ENCODE measurements at places on chromosomes 12 and 14. TPM values are rescaled to one million over a fixed set of nuclear protein-coding genes. Genes with fewer than 3 reads are reported as not detected.

- no peak overlapping the region for H3K27ac ChIP-seq
- no peak overlapping the region for H3K4me3 ChIP-seq
- H3K4me1 ChIP-seq = peaks cover 59% of the 10 kb centered on the region
- H3K36me3 ChIP-seq = no peaks in the 10 kb centered on the region
- DNase-seq = no peak
Measured at GRCh38 chr12:66066137-66066928, 64.2 kb downstream of the LLPH start.

The KRT4 gene
- total RNA-seq = 0.29 TPM

The CLEC2A gene
- not detected for total RNA-seq

- H3K27ac ChIP-seq = no peak overlapping the region
- no peak overlapping the region for H3K4me3 ChIP-seq
- H3K36me3 ChIP-seq = no peaks in the 10 kb centered on the region
- peaks cover 2% of the 10 kb centered on the region for H3K27me3 ChIP-seq
- H3K4me1 ChIP-seq = no peaks in the 10 kb centered on the region
- DNase-seq = no peak
Measured at GRCh38 chr14:33370426-33370825, 431.7 kb downstream of the NPAS3 start.

- no peaks in the 10 kb centered on the region for H3K27me3 ChIP-seq
- no peak overlapping the region for H3K27ac ChIP-seq
- no peak for DNase-seq
- H3K36me3 ChIP-seq = 0 out of 2 replicates have a peak, but pooled peaks cover 4% of the 10 kb centered on the region
- no peak overlapping the region for H3K4me3 ChIP-seq
- H3K4me1 ChIP-seq = no peaks in the 10 kb centered on the region
Measured at GRCh38 chr12:119328111-119328510, 6.4 kb upstream of the CCDC60 start.

The WNT1 gene
- total RNA-seq = not detected

- H3K36me3 ChIP-seq = no peaks in the 10 kb centered on the region
- no peak overlapping the region for H3K27ac ChIP-seq
- no peak overlapping the region for H3K4me3 ChIP-seq
- H3K27me3 ChIP-seq = peaks cover 2% of the 10 kb centered on the region
- no peaks in the 10 kb centered on the region for H3K4me1 ChIP-seq
Measured at GRCh38 chr14:36493761-36494160, 26.3 kb downstream of the NKX2-1 start.

- H3K4me3 ChIP-seq = no peak overlapping the region
- H3K27ac ChIP-seq = no peak overlapping the region
- H3K27me3 ChIP-seq = no peaks in the 10 kb centered on the region
- H3K36me3 ChIP-seq = peaks cover 48% of the 10 kb centered on the region
- no peak for DNase-seq
Measured at GRCh38 chr14:76023757-76024156, 38.2 kb downstream of the IFT43 start.

DNA sequence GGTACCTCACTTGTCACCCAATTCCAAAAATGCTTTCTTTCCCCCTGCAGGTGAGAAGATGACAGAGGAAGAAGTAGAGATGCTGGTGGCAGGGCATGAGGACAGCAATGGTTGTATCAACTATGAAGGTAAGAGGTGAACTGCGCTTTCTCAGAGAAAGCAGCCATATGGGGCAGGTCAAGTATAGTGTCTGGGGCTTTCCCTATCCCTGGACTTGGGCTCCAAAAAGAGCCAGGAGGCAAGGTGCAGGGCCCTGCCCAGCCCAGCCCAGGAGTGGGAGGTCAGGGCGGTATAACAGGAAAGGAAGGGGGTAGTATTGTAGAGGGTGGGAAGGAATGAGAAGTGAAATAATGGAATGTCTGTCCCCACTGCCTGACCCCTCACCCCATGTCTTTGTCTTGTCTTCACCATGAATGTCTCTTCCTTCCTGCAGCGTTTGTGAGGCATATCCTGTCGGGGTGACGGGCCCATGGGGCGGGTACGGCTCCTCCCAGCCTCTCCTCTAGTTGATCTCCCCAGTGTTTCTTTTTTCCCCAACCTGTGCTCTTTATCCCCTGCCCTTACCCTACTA, 2.1 kb downstream of the MYL6 start:
- H3K4me3 ChIP-seq = peak overlapping the region; percentile 98
- H3K27ac ChIP-seq = peak overlapping the region; percentile 96
- H3K27me3 ChIP-seq = peaks cover 36% of the 10 kb centered on the region
- peaks cover 52% of the 10 kb centered on the region for H3K36me3 ChIP-seq
- DNase-seq = peak; percentile 38

- no peak overlapping the region for H3K4me3 ChIP-seq
- no peak overlapping the region for H3K27ac ChIP-seq
- DNase-seq = no peak
- H3K27me3 ChIP-seq = peaks cover 2% of the 10 kb centered on the region
- H3K36me3 ChIP-seq = 0 out of 2 replicates have a peak, but pooled peaks cover 10% of the 10 kb centered on the region
Measured at GRCh38 chr12:49803693-49804450, 24.3 kb downstream of the NCKAP5L start.

The GLT1D1 gene
- total RNA-seq = not detected

DNA sequence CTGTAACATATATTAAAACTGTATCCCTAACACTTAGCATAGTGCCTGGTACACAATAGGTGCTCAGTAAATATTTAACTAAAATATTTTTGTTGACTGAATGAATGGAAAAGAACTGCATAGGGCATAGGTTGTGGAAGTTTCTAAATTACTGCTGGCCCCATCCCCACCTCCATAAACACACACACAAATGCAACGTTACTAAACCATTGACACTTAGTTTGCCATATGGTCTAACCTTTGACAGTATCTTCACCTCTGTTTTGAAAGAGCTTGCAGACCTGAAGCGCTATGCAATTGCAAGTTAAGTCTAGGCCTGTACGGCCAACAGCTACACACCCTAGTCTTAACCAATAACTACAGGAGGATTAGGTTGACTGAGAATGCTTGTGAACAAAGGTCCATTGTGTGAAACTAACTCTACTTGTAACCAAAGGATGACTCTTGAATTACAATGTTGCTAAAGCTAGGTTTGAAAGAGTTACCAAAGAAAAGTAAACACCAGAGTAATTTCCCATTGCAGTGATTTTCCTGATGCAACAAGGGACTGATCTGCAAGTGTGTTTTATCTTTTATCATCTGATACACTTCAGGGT, 924 bp upstream of the MANSC1 start:
- DNase-seq = no peak
- H3K4me1 ChIP-seq = peaks cover 8% of the 10 kb centered on the region
- H3K27me3 ChIP-seq = peaks cover 3% of the 10 kb centered on the region
- no peaks in the 10 kb centered on the region for H3K36me3 ChIP-seq
- H3K4me3 ChIP-seq = peak overlapping the region; percentile 70
